Naive thymus-derived CD8-positive, alpha-beta T cell (primary cell): ENCODE measurements at places on chromosomes 2 and 18. TPM values are rescaled to one million over a fixed set of nuclear protein-coding genes. Genes with fewer than 3 reads are reported as not detected.
A peak's percentile ranks its signal among the peaks of the same experiment; 100 is the strongest.

- DNase-seq: no peak
- no peaks in the 10 kb centered on the region for H3K4me1 ChIP-seq
- no peak overlapping the region for H3K27ac ChIP-seq
- H3K36me3 ChIP-seq: no peaks in the 10 kb centered on the region
- no peak overlapping the region for H3K4me3 ChIP-seq
- H3K27me3 ChIP-seq: peaks cover 4% of the 10 kb centered on the region
Measured at GRCh38 chr2:41510108-41510507, 537.7 kb upstream of the PKDCC start.

DNA sequence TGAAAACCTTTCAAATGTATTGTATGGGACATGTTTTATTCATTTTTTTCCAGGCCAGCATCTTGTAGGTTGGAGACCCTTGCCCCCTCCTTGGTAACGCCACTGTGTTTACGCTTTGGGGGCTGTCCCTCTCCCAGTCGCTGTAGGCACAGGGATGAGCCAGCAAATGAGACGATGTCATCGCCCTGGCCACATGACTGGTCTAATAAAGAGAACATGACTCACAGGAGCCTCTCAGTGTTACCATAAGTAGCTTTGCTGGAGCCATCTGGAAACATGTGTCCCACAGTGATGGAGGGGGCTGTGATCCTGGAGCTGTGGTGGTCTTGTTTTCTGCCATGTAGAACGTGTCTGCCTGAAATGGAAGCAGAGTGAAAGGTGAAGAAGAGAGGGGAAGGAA lies 78.9 kb downstream of the CD8B2 start:
- H3K27ac ChIP-seq: peak overlapping the region; percentile 45
- peaks cover 43% of the 10 kb centered on the region for H3K4me1 ChIP-seq
- no peak for DNase-seq
- peak overlapping the region; percentile 11 for H3K4me3 ChIP-seq

- no peak overlapping the region for H3K27ac ChIP-seq
- no peak overlapping the region for H3K4me3 ChIP-seq
- H3K4me1 ChIP-seq: no peaks in the 10 kb centered on the region
- H3K27me3 ChIP-seq: no peaks in the 10 kb centered on the region
Measured at GRCh38 chr2:79447463-79447862, 65.4 kb upstream of the CTNNA2 start.

DNA sequence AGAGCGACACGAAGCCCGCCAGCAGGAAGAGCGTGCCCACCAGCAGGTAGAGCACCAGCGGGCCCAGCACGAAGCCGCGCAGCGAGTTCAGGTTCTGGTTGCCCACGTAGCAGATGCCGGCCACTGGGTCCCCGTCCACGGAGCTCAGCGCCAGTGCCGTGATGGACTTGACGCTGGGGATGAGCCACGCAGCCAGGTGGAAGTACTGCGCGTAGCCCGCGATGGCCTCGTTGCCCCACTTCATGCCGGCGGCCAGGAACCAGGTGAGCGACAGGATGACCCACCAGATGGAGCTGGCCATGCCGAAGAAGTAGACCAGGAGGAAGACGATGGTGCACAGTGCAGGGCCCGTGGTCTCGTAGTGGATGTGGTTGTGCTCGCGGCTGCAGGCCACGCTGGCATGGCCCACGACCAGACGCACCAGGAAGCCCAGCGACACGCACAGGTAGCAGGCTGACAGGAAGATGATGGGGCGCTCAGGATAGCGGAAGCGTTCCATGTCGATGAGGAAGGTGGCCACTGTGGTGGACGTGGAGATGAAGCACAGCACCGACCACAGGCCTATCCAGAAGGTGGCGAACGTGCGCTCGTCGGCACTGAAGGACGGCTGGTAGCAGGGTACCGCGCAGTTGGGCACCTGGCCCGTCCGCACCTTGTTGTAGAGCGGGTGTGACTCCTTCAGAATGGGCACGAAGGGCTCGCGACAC lies 2.1 kb downstream of the FZD5 start:
- H3K4me3 ChIP-seq: peak overlapping the region; percentile 85
- H3K36me3 ChIP-seq: no peaks in the 10 kb centered on the region
- H3K27me3 ChIP-seq: peaks cover 19% of the 10 kb centered on the region
- H3K27ac ChIP-seq: no peak overlapping the region
- H3K4me1 ChIP-seq: peaks cover 30% of the 10 kb centered on the region
- no peak for DNase-seq

The CRYGC gene
- not detected for total RNA-seq

The IL36A gene
- 2.1 TPM for total RNA-seq

The ADD2 gene
- 9.3 TPM for total RNA-seq

The ALS2 gene
- total RNA-seq: 15.8 TPM

The CDH2 gene
- not detected for total RNA-seq

The LIMS3 gene
- 0.23 TPM for total RNA-seq
